ENCODE measurements at places on chromosomes 6 and 20. TPM values are rescaled to one million over a fixed set of nuclear protein-coding genes. Genes with fewer than 3 reads are reported as not detected.

DNA sequence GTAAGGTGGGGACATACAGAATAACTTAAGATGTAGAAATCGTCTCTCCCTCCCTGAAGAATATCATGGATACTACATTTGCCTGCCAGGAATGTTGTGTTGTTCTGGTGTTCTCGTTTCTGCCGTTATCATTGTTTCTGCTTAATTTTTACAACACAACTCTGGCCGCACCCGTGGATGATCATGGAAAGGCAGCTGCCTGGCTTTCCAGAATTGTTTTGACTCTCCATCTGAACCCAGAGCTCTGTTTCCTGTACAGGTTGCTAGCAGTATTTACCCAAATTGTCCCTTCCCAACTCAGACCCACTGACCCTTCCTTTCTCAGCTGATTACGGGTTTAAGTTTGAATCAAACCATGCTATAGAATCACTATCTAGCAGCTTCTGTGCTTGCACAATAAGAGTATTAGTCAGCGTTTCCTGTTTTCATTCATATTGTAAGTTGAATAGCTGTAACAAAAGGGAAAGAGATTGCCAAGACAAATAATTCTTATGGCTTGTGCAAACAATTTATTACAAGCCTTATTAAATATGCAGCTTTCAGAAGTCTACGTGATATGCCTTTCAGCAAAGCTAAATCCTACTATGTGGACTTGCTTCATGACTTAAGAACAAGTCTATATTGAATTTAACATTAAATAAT lies 139.0 kb downstream of the MTHFD1L start:
- DNase-seq: peak; percentile 12

DNA sequence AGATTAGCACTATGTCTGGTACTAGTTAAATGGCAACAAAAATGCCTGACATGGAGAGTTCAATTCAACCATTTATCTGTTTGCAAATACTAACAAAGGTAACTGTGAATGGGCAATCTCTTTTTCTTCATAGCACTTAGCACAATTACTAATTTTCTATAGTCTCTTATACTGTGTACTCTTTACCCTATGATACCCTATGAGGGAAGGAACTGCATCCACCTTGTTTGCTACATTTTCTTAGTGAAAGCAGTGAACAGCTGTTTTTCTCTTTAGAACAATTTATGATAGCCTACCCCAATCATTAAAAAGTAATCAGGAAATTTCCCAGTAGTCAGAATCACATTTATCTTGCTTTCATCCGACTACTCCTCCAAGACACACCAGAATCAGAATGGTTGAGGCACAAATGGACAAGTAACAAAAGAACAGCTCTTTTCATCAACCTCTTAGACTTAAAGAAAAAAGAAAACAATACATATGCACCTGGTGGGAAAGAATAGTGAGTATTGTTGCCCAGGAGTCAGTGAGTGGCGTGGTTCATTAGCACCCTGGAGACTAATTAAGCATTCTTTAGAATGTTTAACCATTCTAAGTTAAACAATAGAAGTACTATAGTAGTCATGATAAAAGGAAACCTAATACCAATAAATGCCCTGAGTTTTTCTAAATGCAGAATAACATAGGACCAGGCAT lies 16.7 kb downstream of the ZNF292 start:
- DNase-seq: no peak

GRCh38 chr6:101650402-101651100 lies 257.0 kb downstream of the GRIK2 start:
- DNase-seq: no peak

DNA sequence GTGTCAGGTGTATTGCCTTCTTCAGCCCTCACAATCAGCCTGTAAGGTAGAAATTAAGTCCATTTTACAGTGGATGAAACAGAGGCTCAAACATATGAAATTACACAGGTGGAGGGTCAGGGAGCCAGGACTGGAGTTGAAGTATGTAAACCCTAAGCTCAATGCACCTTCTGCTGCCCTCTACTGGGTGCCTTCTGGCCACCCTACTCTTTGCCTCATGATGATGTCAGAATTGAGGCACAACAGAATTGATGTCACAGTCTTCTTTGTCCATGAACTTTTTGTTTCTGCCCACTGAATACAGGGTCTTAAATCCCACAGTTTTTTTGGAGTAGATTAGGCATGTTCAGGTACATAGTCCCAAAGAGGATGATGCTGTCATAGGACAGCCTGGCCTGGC lies 400.8 kb upstream of the CHD6 start:
- DNase-seq: peak; percentile 60

GRCh38 chr6:163333701-163334663 lies 80.5 kb upstream of the QKI start:
- no peak for DNase-seq

DNA sequence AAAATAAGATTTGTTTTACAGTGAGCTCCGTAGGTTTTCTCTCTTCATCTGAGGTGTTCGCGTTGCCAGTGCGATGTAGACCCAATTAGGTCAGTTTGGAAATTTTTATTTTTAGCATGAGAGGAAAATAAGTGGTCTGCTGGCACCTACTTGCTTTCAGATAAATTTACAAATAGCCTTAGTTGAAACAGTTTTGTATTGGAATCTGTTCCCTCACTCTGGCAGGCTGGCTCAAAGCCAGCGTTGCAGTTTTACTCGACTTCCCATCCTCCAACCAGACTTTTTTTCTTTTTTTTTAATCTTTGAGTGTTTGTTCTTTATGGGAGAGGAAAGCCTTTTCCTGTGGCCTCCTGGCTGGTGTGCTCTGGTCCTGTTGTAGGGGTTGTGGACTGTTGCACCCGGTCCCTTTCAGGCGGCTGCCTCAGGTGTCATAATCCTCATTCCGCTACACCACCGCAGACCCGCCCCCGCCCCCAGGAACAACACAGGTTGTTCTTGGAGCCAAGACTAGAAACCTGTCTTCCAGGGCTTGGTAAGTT lies 46.7 kb downstream of the TIAM2 start:
- no peak for DNase-seq

GRCh38 chr6:142881761-142882160 lies 63.2 kb downstream of the HIVEP2 start:
- peak; percentile 2 for DNase-seq

DNA sequence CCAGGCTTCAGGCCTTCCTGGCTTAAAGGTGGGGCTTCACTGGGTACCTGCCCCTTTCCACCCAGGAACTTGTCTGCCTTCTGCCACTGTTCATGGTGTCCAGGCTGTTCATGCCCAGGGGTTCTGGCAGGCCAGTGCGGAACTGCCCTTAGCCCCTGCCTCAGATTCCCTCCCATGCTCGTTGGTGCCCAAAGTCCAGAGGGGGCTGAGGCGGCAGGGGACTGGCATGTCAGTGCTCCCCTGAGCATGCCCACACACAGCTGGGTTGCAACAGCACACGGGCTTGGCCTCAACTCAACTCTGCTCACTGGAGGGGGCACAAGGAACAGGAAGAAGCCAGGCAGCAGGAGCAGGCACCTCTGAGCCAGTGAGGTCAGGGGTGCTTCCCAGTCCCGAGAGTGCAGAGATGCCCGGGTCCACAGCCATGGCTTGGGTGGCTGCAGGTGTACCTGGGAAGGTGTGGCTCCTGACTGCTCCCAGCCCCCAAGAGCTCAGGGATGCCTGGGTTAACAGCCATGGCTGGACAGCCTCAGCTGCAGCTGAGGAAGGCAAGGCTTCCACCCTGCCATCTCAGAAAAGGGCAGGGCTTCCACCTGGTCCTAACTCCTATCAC lies 845.9 kb downstream of the EYS start:
- DNase-seq: no peak

DNA sequence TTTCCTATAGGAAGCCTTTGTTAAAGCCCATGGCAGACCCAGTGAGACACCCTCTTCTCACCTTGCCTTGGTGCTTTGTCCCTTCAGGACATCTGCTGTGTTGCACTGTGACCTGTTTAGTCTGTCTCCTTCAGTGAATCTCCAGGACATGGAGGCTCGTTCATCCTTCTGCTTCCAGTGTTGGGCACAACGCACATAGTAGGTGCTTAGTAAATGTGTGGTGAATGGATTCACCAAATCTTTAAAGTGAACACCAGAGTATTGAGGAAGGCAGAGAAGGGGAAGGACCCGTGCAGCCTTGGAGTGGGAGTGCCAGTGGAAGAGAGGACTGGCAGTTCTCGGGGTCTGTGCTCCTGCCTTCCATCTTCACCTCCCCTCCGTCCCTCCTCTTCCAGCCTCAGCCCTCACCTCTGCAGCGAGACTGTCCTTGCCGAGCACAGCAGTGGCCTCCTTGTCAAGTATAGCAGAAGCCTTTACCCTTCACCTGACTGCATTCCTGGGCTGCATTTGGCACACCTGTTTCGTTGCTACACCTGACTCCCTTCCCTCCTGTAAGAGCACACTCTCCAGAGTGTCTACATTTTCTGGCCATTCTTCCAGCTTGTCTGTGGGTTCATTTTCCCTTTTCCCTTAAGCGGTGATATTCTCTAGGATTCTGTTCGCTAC lies 49.2 kb downstream of the ARID1B start:
- no peak for DNase-seq

DNA sequence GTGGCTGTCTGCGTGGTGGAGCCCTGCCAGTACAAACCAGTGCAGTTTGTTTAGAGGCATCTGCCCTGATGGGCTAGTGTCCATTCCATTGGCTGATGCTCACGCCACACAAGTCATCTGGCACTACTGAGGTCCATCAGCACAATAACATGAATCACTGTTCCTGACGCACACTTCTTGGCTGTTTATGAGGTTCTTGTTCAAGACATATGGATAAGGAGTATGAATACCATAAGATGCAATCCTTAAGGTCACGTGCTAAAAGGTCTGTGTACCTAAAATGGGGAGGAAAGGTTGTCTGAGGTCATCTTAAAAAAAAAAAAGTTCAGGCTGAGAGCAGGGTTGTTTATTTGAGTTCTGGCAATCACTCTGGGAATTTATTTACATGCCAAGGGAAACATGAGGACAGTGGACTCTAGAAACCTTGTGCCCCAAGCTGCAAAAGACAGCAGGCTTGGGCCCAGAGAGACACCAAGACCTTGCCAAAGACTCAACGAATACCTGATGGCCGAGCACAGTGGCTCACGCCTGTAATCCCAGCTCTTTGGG lies 54.1 kb upstream of the SHLD1 start:
- DNase-seq: no peak

GRCh38 chr6:165717732-165718465 lies 54.9 kb upstream of the PDE10A start:
- DNase-seq: no peak

GRCh38 chr6:47149554-47149953 lies 107.4 kb upstream of the ADGRF1 start:
- DNase-seq: no peak

GRCh38 chr6:116020738-116021137 lies 40.0 kb downstream of the FRK start:
- DNase-seq: no peak

- DNase-seq: no peak
Observed at GRCh38 chr6:166418691-166419143, 36.0 kb upstream of the MPC1 start.

- no peak for DNase-seq
Observed at GRCh38 chr6:130167655-130168054, 55.1 kb downstream of the SAMD3 start.

GRCh38 chr6:152734630-152735029 lies 16.0 kb upstream of the VIP start:
- DNase-seq: no peak

DNA sequence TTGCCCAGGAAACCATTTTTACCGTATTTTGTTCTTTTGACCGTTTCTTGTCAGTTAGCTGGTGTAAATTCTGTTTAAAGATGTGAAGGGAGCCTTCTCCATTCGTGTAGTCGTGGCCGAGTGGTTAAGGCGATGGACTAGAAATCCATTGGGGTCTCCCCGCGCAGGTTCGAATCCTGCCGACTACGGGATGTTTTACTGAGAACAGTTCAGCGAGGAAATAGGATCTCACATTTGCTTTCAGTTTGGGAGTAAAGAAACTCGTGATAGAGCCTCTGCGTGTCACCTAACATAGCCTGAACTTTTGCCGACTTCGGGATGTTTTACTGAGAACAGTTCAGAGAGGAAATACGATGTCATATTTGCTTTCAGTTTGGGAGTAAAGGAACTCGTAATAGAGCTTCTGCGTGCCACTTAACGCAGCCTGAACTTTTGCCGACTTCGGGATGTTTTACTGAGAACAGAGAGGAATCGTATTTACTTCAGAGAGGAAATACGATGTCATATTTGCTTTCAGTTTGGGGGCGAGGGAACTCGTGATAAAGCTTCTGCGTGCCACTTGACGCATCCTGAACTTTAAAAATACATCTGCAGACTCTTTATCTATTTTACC lies 5.9 kb upstream of the ZNF184 start:
- peak; percentile 97 for DNase-seq

DNA sequence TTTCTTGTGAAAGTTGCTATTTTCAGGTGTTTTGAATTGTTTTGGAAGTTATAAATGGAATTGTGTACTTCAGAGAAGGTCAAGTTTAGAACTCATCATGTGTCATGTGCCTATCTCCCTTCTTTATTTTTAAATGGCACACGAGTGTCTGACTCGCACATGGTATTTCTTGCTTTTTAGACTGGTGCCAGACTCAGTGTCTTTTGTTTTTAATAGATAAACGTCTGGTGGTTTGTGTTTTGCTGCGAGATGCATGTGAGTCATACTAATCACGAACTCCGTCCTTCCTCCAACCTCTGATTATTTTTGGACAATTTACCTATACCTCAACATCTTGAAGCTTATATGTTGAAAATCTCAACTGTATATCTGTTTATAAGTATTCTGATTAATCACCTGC lies 292.1 kb downstream of the CDKAL1 start:
- DNase-seq: peak; percentile 88

DNA sequence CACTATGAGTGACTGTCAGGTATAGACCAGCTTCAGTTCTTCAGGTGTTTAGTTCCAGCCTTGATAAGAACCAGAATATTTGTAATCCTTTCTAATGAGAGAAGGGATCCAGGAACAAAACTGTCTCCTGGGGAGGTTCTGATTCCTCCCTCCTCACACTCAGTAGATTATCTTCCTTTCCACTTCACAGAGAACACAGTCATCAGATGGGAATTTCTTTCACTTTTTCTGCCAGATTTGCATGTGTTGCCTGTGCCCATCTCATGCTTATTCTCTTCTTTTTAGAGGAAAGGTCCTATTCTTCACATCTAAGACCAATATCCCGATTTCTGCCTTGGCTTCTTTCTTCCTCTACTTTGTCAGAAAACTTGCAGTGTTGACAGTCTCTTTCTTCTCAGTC lies 50.8 kb downstream of the CD109 start:
- DNase-seq: no peak

- DNase-seq: no peak
Observed at GRCh38 chr6:1870251-1870650, 260.5 kb downstream of the FOXC1 start.

DNA sequence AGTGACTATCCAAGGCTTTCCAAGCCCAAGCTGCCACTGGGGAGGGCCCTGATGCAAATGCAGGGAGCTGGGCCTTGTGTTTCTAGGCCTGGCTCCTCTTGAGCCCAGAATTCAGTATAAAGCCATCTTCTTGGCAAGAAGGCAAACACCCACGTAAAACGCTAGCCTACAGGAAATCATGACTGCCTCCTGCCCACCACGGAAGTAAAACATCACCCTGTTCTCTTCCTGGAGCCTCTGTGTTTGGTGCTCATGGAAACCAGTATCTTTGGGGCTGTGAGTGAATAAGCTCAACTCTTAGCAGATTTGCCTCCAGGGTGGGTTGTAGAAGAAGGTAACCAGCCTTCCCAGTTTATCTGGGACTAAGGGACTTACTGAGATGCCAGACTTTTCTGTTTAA lies 271.0 kb downstream of the ZNF217 start:
- no peak for DNase-seq

- no peak for DNase-seq
Observed at GRCh38 chr20:40643891-40644290, 45.1 kb downstream of the MAFB start.

- DNase-seq: no peak
Observed at GRCh38 chr6:45002390-45003105, 325.6 kb upstream of the RUNX2 start.

The POM121L2 gene
- not detected for total RNA-seq

The HLA-DMB gene
- total RNA-seq: 1.9 TPM

The LY6G5C gene
- total RNA-seq: not detected

The PGC gene
- not detected for total RNA-seq

The RAB44 gene
- not detected for total RNA-seq

Measured in SK-MEL-5 (cell line).